ENCODE measurements at places on chromosomes 3 and 15.

DNA sequence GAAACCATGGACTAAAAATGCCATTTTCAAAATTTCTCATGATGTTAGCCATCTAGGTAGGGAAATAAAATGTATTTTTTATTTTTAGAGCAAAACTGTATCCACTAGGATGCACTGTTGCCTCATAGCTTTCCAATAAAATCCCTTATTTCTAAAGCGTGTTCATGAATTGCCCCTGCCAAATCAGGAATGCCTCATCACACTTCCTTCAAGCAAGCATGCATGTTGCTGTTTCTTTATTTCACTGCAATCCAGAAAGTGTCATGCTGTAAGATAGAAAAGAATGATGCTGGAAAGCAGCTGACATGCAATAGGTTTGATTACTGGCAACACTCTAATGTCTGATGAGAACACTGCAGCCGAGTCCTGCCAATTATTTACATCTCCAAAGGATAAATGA lies 239.5 kb downstream of the CHL1 start:
- DNase-seq, result no peak

DNA sequence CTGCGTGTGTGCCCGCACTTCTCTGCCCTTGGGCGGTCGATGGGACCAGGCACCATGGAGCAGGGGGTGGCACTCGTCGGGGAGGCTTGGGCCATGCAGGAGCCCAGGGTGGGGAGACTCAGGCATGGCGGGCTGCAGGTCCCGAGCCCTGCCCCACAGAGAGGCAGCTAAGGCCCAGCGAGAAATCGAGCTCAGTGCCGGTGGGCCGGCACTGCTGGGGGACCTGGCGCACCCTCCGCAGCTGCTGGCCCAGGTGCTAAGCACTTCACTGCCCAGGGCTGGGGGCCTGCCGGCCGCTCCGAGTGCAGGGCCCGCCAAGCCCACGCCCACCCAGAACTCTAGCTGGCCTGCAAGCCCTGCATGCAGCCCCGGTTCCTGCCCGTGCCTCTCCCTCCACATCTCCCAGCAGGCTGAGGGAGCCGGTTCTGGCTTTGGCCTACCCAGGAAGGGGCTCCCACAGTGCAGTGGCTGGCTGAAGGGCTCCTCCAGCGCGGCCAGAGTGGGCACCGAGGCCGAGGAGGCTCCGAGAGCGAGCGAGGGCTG lies 553 bp upstream of the RTP4 start:
- DNase-seq, result peak; percentile 32

GRCh38 chr3:188309437-188310269 lies 155.7 kb downstream of the LPP start:
- DNase-seq, result peak; percentile 27

- DNase-seq, result no peak
Observed at GRCh38 chr15:71182522-71182921, 67.3 kb downstream of the THSD4 start.

- DNase-seq, result no peak
Observed at GRCh38 chr3:47421741-47422649, 41.2 kb downstream of the PTPN23 start.

DNA sequence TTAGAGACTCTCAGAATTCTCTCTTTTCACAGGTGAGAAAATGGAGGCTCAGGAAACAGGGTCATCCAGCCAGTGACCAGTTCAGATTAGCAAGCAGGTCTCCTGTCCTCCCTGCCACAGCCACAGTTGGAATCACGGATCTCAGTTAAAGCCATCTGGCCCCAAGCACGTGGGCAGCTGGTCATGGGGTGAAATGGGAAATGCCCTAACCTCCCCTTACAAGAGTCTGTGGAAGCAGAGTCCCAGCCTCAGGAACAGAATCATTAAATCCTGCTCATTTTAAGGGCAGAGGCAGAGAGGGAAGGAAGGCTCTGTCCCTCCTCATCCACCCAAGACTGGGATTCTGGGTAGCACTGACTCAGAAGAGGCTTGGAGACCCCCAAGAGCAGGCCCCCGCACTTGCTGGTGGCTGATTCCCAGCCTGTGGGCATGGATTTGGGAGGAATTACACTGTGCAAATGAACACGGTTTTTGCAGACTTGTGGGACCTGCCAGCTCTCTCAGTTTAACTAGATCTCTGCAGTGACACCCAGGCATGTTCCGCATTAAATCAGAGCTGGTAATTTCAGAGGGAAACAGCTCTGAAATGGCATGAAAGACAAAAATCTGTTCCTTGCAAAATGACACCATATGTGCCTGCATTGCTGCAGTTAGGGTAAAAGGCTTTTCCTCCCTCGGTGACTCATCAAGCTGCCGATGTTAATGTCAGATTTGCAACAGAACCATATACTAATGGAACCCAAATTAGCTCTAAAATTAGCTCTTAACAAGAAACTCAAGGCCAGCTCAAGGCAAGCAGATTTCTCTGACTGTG lies 89.0 kb downstream of the BDH1 start:
- DNase-seq, result no peak

DNA sequence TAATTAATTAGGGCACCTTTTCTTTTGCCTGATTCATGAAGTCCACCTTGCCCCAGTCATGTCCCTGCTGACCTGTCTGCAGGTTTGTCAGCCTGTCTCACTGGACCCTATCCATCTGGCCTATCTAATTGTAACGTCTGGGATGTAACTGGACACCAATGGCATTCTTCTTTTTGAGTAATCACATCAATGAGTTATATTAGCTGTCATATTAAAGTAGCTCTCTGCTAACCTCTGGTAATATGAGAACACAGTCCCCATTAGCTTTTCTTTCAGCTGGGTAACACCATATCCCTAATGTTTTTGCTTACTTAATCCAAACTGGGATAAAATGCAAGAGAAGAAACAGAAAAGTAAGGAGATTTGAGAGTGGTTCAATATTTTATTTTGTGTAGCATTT lies 166.2 kb upstream of the VEPH1 start:
- no peak for DNase-seq

DNA sequence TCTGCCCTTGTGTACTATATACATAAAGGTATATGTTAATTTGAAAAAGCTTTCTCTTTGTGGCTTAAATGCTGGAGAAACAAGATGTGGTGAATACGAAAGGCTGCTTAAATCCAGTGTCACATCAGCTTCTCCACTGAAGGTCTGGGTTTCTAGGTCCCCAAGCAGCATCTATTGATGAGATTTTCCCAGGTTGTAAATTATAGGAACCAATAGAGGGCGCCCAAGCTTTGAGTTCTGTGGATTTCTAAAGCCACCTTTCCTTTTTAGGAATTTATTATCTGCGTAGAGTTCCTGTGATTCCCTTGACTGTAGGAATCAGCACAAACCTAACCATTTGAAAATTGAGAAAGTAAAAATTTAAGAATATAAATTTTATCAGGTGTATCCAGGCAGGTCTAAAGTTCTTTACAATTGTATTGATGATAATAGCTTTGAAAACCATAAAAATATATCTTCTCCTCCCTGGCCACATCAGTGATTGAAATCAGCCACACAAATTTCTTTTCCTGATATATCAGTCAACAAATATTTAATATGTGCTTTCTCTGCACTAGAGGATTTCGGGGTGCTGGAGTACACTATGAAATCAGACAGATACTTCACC lies 88.3 kb upstream of the ADAMTSL3 start:
- no peak for DNase-seq

DNA sequence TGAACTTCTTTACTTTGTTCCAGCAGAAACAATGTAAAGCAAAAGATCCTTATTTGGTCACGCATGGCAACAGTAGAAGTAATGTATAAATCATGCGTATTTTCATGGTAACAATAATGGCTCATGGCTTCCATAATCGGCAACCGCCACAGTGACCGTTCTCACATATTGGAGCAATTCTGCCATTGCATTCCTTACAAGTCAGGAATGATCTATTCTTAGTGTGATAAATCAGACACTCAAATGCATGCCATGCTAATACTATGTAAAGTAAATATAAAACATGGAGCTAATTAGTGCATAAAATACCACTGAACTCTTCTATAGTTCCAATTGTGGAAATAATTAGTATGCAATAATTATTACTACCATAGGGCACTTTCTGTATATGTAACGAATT lies 13.5 kb upstream of the CERS3 start:
- DNase-seq, result no peak

GRCh38 chr3:178297740-178298139 lies 238.5 kb upstream of the KCNMB2 start:
- no peak for DNase-seq

GRCh38 chr3:145678401-145678800 lies 482.6 kb downstream of the PLOD2 start:
- DNase-seq, result no peak

DNA sequence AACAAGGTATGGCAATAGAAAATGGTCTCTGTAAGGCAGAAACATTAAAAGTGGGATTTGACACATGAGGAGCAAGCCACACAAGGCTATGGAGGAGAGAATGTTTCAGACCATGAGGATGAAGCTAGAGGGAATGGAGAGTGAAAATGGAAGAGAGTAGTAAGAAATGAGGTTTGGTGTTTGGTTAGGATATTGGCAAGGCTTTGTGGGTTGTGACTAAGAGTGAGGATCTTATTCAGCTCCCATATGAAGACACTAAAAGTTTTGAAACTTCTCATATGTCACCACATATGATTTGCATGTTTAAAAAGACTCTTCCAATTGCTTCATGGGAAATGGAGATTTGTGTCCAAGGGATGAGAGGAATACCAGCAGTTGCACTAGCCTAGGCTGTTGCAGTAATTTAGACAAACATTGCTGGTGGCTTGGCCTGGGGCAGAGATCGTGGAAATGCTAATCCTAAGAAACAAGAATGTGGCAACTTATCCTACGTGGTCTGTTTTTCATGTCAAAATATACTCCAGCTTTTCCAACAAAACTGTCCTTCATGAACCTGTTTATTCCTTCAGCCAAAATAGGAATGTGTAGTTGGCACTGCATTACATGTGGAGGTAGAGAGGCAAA lies 749.0 kb downstream of the PDCD6IP start:
- no peak for DNase-seq

- no peak for DNase-seq
Observed at GRCh38 chr3:191721990-191722389, 261.0 kb downstream of the PYDC2 start.

GRCh38 chr15:41417418-41418195 lies 712 bp downstream of the RTF1 start:
- DNase-seq, result peak; percentile 62

GRCh38 chr3:140929446-140929845 lies 12.2 kb upstream of the SLC25A36 start:
- DNase-seq, result no peak

DNA sequence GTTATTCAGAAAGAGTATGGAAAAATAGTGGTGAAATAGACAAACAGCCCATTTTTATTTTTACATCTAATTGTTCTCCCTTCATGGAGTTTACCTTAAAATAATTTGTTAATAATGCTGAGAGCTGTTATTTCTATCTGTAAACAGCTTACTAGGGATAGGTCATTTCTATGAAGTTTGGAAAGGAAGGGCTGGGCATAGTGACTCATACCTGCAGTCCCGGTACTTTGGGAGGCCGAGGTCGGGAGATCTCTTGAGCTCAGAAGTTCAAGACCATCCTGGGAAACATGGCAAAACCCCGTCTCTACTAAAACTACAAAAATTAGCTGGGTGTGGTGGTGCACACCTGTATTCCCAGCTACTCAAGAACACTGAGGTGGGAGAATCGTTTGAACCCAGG lies 624.3 kb upstream of the LMCD1 start:
- DNase-seq, result no peak

GRCh38 chr3:141486496-141486745 lies 406 bp upstream of the RASA2 start:
- no peak for DNase-seq
